ENCODE measurements at places on chromosomes 5 and 9.

DNA sequence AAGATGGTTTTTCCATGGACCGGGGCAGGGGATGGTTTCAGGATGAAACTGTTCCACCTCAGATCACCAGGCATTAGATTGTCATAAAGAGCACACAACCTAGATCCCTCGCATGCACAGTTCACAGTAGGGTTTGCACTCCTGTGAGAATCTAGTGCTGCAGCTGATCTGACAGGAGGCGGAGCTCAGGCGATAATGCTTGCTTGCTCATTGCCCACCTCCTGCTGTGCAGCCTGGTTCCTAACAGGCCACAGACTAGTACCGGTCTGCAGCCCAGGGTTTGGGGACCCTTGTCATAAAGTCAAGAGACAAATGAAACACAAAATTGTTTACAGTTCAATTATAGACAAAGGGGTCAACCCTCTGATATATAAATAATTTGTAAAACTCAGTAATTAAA is 101.7 kb downstream of the RANBP17 start:
- DNase-seq: no peak

DNA sequence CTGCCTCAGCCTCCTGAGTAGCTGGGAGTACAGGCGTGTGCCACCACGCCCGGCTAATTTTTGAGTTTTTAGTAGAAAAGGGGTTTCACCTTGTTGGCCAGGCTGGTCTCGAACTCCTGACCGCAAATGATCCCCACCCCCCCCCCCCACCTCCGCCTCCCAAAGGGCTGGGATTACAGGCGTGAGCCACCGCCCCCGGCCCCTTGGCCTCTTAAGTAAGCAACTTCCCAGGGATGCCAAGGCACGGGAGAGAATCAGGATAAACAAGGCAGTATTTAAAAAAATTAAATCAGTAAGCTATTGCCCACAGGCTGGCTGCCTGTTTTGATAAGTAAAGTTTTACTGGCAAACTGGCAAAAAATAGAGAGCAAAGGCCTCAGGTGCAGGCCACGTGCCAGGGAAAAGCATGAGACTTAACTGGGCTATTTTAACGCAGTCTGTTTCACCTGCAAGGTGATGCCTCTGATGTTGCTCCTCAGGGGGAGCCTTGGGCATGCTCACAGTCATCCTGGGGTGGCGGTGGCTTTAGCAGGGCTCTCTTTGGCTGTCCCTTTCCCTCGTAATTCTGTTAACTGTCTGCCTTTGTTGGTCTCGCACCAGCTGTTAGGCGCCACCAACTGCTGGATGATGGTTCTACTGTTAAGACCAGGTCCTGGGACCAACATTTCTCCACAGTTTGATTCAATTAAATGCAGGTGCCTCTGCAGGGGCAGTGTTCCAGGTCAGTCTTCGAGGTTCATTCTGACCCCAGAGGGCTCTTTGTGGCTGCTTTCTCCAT is 19.4 kb upstream of the RNF130 start:
- DNase-seq: no peak

- DNase-seq: no peak
Observed at GRCh38 chr5:158506648-158507047, 593.1 kb downstream of the EBF1 start.

- DNase-seq: no peak
Observed at GRCh38 chr5:38601863-38602298, 45.4 kb upstream of the LIFR start.

- DNase-seq: no peak
Observed at GRCh38 chr5:1744393-1745122, 55.1 kb downstream of the MRPL36 start.

DNA sequence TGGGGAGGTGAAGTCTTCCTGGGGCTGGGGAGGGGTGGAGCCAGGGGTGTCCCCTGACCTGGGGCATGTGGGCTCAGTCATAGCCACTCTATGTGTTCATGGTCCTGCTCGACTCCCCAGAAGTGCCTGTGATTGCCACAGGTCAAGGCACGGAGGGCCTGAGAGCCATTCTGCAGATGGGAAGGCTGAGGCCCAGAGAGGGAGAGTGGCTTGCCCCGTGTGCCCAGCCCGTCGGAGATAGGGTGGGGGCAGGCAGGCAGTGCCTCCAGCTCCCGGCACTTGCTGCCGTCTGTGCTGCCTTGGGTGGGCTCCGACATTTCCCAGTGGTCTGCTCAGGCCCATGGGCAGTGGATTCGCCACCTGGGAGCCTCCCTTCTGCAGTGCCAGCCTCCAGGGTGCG is 74.0 kb downstream of the RXRA start:
- no peak for DNase-seq

DNA sequence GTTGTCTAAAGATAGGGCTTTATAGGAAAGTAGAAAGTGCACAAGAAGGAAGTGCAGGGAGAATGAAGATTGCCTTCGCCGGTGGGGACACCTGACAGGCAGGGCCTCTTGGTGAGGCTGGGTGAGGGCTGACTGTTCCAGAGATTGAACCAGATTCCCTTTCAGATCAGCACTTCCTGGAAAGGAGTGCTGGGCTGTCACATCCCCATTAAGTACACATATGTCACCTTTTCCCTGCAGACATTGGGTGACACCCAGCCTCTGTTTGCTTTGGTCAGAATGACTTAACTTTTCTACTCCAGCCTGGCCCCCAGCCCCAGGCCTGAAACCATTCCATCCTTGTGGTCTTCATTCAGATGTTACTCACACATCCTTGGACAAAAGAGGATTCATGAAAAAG is 7.4 kb upstream of the SHROOM1 start:
- no peak for DNase-seq

GRCh38 chr9:94554439-94555331 is at the start of gene PCAT7:
TSS of gene PCAT7 (plus strand) at chr9:94555083.
- no peak for DNase-seq

DNA sequence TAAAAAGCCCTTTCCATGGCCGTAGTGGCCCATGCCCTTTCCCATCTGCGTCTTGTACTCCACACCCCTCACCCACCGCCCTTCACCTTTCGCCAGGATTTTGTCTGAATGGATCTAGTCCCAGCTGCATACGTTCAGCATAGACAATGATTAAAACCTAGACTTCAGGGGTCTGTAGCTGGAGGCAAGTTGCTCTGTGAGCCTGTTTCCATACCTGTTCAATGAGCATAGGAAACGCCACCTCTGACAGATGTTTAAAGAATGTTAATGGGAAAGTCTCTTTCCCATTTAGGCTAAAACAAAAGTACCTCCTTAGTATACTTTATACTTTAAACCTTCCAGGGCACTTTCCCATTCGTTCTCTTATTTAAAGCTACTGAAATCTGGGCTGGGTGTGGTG is 105.7 kb downstream of the SPRY4 start:
- no peak for DNase-seq

- DNase-seq: no peak
Observed at GRCh38 chr5:30099634-30100033, 1093.9 kb upstream of the CDH6 start.
